CD4-positive, alpha-beta T cell treated with Interleukin-4 for 4 hours (primary cell): ENCODE measurements at places on chromosomes 12 and 14.
A peak's percentile ranks its signal among the peaks of the same experiment; 100 is the strongest.

DNA sequence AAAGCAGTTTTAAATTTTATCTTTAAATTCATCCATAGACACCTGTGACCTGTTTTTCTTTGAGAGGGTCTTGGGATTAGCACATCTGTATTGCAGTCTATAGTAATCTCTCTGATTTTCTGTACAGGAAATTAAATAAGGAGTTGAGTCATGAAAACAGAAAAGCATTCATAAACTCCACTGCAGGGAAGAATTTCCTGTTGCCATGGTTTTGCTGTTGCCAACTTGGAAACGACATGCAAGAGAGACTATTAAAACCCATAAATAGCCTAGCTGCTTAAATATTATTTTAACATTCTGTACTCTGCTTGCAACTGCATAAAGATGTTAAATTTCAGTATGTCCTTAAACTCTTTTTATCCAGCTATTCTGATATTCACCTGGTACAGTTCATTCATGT, 281.0 kb upstream of the RGS6 start:
- DNase-seq, result no peak

DNA sequence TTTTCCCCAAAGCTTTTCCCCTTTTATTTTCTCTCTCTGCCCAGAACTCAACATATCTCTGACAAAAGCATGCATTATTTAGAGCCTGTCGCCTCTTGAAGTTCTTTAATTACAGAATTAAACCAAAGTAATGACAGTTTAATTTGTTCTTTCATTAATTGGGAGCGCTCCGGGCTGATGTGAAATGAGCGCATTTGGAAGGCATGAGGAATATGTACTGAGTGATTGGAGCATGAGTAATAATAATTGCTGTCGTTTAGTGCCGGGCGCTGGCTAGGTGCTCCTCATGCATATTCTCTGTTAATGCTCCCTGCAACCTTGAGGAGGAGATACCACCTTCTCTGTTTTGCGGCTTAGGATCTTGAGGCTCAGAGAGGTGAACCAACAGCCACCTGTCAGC, 120.5 kb downstream of the SLC25A47 start:
- DNase-seq, result no peak

DNA sequence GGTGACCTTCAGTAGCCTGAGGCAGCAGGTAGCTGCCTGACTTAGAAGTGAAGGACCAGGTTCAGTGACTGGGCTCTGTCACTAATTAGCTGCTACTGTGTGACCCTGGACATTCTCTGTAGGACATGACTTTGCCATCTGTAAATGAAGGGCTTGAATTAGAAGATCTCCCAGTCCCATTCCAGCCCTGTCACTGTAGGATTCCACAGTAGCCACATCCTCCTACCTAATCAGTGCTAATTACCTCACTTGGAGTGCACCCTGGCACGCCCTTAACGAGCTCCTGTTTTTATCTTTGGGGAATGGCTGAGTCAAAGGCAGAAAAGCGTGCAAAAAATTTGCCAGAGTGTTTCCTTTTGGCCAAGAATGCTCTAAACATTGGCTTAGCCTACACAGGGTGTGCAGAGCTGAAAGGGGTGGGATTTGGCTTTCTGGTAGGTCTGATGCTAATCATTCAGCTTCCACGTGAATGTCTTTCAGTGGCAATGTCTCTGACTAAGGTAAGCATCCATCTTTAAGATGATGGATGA, 6.8 kb downstream of the NTF3 start:
- no peak for DNase-seq

DNA sequence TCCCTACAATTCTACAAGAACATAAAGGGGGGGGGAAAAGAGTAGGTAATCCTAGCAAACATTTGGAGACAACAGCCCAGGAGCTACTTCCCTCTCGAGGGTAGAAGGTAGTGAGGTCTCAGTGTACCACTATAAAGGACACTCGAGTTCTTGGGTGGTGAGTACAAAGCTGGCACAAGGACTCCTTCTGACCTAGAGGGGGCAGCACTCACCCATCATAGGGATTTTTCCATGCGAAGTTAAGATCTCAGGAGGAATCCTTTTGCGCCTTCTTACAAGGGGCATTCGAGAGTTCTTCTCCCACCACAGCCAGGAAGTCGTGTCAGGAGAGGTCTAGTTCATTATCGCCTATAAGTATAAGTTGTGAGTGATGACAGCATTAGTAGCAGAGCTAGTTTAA, 200.2 kb upstream of the RBM19 start:
- no peak for DNase-seq

DNA sequence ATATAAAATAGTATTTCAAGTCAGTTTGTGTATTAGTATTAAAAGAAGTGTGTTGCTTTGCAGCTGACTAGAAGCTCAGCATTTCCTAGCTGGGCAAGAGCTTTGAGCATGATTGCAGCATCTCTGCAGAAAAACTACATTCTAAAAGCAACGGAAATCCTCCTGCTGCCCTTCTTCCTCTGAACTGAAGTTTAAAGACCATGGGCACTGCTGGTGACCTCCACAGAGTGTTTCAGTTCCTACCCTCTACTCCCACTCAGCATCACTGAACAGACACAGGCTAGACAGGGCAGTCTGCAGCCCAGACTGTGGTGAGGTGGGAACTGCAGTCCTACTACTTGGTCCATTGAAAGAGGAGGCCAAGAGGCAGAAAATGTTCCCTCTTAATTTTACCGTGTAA, 59.0 kb downstream of the FAR2 start:
- DNase-seq, result no peak

- DNase-seq, result no peak
Observed at GRCh38 chr12:60027266-60027665, 431.4 kb downstream of the SLC16A7 start.

DNA sequence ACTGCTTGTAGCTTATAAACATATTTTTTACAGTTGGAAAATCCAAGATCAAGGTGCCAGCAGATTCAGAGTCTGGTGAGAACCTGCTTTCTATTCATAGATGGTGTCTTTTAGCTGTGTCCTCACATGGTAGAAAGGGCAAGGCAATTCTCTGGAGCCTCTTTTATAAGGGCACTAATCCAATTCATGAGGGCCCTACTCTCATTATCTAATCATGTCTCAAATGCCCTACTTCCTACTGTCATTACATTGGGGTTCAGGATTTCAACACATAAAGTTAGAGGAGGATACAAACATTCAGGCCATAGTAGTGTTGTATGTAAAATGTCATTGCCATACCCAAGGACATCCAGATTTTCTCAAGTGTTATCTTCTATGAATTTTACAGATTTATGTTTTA, 496.4 kb downstream of the TMTC2 start:
- DNase-seq, result no peak

DNA sequence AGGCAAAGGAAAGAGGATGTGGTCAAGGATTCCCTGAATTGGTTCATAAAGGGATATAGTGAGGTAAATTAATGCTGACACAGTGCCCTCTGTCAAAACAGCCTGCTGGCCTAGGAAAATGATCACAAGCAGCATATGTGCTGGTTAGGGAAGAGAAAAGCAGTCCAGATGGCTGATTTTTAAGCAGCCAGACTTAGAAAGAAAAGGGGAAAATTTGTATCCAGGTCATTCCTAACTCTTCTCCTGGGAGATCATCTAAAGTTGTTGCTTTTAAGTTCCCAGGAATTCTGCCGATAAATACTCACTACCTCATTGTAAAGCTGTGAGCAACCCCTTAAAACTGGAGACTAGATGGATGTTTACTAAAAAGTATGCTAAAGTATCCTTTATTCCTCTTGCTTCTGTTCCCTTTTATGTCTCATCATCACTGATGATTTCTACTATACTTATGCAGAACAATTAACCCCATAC, 46.4 kb upstream of the CNOT2 start:
- no peak for DNase-seq

DNA sequence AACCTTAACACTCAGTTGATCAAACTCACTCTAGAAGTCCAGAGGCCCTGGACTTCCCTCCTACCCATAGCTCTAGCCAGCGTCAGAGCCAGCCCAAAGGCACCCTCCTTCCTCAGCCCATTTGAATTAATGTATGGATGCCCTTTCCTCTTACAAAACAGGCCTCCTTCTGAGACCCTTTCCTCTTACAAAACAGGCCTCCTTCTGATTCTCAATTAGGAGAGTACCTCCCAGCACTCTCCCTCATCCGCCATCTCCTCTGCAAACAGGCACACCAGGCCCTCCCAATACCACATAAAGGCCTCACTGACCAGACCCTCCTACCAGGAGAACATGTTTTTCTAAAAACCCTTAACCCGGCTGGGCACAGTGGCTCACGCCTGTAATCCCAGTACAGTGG, 65.7 kb downstream of the MOK start:
- no peak for DNase-seq

DNA sequence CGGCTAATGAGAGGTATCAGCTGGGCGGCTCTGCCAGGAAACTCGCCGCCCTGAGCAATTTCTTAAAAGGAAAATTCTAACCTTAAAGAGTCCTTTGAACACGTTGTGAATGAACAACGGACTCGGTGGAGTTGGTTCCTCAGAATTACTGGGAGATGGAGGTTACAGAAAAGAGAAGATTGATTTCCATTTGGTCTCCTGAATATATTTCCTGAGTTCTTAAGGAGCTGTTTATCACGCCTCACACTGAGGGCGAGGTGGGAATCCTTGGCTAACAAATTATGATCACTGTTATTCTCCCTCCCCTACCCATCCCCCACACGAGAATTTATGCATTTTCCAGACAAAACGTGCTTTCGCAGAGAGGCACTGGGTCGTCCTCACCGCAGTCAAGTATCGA, 194.5 kb upstream of the C14orf180 start:
- DNase-seq, result no peak

- no peak for DNase-seq
Observed at GRCh38 chr12:72214163-72214562, 58.0 kb upstream of the TRHDE start.

GRCh38 chr14:105317546-105317945, 3.0 kb downstream of the PACS2 start:
- DNase-seq, result no peak

DNA sequence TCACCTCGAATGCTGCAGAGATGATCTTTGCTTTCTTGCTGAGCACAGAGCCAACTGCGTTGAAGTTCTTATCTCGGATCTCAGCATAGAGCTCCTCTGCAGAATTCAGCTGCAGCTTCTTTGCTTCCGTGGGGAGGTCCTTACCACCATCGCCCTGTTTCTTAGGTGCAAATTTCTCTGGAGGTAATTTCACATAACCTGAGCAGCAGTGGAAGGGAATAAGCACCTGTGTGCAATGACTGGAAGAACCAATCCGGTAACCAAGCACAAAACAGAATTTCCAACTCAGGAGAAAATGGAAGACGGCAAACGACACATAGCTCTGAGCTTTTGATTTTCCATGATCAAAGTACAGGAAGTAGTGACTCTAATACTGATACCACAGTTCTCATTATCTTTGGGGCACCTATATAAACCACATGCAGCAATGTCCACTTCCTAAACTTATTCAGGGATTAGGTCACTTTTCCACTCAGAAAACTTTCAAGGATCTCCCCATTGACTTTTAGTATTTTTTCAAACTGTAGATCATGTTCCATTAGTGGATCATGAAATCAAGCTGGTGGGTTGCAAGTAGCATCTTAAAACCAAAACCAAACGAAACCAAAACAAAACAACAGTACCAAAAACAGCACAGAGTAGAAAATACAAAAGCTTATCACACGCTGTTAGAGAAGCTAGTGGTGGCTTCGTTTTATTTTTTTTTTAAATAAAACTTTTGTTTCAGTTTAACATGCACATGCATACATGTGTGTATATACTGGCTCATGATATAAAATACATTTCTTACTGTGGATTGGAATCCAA, 18.9 kb upstream of the DIABLO start:
- DNase-seq, result peak; percentile 56

- no peak for DNase-seq
Observed at GRCh38 chr12:44647917-44648690, 228.0 kb downstream of the NELL2 start.

DNA sequence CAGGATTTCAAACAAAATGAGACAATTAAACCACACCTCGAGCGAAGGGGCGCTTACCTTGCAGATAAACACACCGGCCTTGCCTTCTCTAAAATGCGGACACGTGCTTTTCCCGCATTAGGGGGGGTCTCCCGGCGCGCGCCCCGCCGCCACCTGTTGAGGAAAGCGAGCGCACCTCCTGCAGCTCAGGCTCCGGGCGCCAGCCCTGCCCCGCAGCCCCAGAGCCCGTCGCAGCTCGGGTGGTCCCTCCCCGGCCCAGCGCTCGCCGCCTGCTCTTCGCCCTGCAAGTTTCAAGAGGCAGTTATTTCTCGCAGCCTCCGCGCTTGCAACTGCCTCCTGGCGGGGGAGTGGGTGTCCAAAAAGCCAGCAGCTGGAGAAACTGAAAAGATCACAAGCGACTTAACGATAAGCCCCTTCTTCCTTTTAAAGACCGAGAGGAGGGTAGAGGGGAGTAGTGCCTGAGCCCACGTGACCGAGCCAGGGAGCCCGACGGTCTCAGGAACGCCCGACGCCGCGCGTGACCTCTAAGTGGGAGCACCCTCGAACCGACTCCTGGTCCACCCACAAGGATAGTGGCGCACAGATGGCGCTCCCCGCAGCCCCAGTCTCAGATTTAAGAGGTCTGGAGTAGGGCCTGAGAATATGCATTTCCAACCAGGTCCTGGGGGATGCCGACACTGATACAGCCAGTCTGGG, at the start of gene ESR2:
TSS of gene ESR2 (minus strand) at position 396 of the 696 bp plus-strand sequence. CDS start 11,386 bp downstream, outside the sequence.
- peak; percentile 2 for DNase-seq

DNA sequence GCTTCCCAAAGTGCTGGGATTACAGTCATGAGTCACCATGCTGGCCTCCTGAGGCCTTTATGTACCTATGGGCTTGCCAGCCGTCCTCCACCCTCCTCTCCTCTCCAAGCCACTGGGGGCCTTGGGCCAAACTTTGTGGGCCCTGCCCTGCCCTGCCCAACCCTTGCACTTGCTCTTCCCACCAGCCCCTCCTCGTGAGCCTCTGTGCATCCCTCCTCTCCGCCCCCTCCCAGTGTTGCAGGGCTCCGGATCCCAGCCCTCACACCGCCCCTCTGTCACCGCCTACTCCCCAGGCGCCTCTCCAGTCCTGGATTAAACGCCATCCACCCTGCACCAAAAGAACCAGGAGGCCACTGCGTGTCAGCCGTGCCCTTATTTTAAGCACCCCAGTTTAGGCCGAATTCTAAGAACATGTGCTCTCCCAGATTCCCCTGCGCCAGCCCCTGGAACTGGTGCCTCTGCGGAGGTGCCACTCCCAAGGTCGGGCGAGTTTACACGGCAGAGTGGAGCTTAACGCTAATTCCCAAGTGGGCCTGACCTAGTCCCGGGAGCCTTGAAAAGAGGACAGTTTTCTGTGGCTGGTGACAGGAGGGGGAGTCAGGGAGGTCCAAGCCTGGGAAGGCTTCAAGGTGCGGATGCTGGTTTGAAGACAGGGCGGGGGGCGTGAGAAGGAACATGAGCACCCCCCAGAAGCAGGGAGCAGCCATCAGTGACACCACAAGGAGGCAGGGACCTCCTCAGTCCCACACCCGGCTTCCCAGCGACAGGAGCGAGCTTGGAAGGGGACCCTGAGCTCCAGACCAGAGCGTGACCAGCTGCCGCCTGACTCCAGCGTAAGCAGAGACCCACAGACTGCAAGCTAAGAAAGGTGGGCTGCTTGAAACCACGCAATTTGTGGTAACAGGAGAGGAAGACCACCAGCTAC, 21.2 kb upstream of the CDCA4 start:
- DNase-seq, result no peak

DNA sequence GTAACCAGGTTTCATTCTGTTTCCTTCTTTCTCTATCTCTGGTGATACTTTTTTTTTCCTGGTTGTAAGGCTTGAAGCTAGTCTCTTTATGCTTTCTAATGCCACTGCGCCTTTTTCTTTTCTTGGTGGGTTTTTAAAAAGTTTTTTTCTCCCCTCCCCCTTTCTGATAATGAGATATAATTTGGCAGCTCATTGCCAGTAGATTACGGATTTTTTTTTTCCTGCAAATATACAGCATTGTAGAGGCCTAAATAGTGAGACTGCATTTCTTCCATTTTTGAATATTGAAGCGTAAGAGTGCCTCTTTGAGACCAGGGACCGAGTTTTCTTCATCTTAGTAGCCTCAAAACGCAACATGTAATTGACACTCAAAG, 1.1 kb downstream of the PAPOLA start:
- DNase-seq, result no peak
